ENCODE measurements at places on chromosomes 16 and 17. TPM values are rescaled to one million over a fixed set of nuclear protein-coding genes. Genes with fewer than 3 reads are reported as not detected.

Gene NUPR1
- 0.16 TPM for total RNA-seq

Gene TRPV3
- total RNA-seq, result not detected

Gene MPRIP
- 199 TPM for total RNA-seq

Gene CRYBA1
- total RNA-seq, result not detected

Gene TBX6
- total RNA-seq, result not detected

Gene CDR2
- 24.7 TPM for total RNA-seq

- no peak for DNase-seq
These were observed 63.2 kb upstream of the TRAP1 start for GRCh38 chr16:3780570-3780969.

- no peak for DNase-seq
These were observed 11.5 kb downstream of the KLHL36 start for GRCh38 chr16:84659656-84660300.

- no peak for DNase-seq
These were observed 11.3 kb downstream of the CDK3 start for GRCh38 chr17:76011951-76012350.

DNA sequence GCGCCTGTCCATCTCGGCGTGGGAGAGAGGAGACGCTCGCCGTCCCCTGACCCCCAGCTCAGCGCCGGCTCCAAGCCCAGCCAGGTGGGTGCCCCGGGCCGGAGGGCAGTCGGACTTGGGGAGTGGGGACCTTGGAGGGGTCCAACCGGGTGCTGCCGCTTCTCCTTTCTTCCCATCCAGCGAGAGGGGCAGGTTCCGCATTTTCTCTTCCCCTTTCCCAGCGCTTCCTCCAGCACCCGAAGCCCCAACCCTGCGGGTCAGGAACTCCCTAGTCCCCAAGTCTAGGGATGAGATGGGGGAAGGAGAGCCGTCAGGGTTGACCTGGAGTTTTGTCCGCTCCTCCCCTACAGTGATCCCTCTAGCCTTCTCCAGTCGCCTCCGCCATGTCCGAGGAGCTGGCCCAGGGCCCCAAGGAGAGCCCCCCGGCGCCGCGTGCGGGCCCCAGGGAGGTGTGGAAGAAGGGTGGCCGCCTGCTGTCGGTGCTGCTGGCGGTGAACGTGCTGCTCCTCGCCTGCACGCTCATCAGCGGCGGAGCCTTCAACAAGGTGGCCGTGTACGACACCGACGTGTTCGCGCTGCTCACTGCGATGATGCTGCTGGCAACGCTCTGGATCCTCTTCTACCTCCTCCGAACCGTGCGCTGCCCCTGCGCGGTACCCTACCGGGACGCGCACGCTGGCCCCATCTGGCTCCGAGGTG is at the start of gene OTOP2:
Gene OTOP2 (plus strand): TSS at position 24 of the 699 bp plus-strand sequence. CDS start 360 bp downstream, at position 384.
- DNase-seq, result no peak

GRCh38 chr17:58694826-58695225 is 2.4 kb downstream of the RAD51C start:
- DNase-seq, result no peak

DNA sequence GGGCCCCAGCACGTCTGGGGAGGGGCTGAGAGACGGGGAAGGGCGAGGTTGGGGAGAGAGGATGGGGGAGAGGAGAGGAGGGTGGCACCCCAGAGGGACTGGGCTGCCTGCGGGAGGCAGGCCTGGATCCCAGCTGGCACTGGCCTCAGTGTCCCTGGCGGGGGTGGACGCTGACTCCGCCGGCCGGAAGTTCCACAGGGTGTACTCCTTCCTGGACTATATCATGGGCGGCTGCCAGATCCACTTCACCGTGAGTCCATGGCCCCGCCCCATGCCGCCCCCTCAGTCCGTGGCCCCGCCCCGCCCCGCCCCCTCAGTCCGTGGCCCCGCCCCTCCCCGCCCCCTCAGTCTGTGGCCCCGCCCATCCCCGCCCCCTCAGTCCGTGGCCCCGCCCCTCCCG is 11.3 kb downstream of the CPNE7 start:
- DNase-seq, result no peak

DNA sequence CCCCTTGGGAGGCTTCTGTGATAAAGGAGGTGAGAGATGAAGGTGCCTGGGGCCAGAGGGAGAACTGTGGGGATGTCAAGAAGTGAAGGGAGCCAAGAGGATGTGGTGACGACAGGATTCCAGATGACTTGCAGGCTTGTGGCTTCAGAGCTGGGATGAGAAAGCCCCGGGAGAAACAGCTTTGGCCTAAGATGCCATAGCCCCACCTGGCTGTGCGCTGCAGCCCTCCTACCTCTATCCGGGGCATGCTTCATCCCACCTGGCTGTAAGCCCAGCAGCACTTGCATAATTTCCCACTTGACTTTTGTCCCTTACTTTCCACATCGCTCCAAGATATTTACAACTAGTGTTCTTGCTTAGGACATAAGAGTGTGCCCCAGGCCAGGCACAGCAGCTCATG is 29.3 kb downstream of the GINS3 start:
- no peak for DNase-seq
